ENCODE measurements at places on chromosomes 4 and X. TPM values are rescaled to one million over a fixed set of nuclear protein-coding genes. Genes with fewer than 3 reads are reported as not detected.
A peak's percentile ranks its signal among the peaks of the same experiment; 100 is the strongest.

DNA sequence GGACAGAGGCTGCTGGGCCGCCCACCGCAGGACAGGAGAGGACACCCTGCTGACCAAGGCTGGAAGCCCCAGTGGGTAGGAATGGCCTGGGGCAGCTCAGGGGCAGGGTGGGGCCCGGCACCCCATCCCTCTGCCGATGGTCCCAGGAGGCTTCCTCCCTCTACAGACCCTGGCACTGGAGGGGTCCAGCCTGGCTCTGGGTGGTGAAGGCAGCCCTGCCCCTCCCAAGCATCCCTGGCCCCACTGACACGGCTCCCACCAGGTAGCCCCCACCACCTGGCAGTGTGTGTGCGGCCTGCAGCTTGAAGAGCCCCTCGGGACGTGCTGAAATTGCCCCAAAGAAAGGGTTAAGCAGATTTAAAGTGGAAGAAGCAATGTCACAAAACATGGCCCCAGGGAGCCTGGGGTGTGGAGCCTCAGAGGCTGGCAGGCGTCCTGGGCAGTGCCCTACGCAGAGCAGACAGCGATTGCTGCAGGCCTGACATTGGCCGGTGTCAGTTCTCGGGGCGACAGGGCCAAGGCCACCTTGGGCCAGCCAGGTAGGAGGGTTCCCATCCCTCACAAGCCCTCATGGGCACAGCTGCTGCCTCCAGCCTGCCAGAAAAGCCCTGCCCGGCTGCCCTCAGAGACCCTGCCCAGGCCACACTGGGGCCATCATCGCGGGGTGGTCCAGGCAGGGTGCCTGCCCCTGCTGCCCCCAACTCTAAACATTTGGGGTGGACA, 80.5 kb downstream of the FAM53A start:
- peaks cover 18% of the 10 kb centered on the region for H3K4me1 ChIP-seq
- H3K4me3 ChIP-seq, result no peak overlapping the region
- DNase-seq, result no peak
- no peaks in the 10 kb centered on the region for H3K27me3 ChIP-seq
- H3K27ac ChIP-seq, result no peak overlapping the region
- H3K36me3 ChIP-seq, result no peaks in the 10 kb centered on the region

GRCh38 chrX:39753293-39753996, 344.3 kb downstream of the BCOR start:
- H3K4me1 ChIP-seq, result peaks cover 2% of the 10 kb centered on the region
- no peaks in the 10 kb centered on the region for H3K27me3 ChIP-seq

DNA sequence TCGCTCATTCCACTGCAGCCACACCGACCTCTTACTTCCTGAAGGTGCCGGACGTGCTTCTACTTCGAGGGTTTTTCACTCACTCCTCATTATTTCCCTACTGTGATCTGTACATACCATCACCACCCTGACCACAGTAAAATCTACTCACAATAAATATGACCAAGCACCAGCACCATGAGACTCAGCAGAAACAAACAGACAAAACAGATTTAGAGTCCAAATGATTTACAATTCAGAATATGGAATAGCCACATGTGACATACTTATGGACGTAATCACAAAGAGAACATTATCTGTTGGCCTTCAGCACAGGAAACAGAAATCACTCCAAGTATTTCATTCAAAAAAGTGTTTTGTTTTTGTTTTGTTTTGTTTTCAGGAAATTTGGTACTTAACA, 16.1 kb upstream of the KLB start:
- no peak overlapping the region for H3K4me3 ChIP-seq
- no peaks in the 10 kb centered on the region for H3K4me1 ChIP-seq
- DNase-seq, result no peak
- no peak overlapping the region for H3K27ac ChIP-seq
- peaks cover 3% of the 10 kb centered on the region for H3K27me3 ChIP-seq

DNA sequence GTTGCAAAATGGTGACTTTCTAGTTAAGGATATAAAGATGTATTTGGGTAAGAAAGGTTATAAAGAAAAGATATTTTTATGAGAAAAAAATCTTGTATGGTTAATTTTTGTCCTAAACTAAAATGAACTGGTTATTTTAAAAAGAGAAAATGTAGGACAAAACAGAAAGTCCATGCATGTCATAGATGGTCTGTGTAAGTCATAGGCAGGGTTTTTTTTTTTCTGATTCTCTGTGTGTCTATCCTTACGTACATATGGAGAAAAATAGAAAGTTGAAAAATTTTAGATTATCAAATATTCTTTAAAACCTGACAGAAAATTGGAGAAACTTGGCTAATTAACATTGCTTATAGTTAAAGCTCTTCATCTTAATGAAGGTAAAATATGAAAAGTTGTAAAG, 493.4 kb downstream of the IQCM start:
- no peak for DNase-seq
- no peaks in the 10 kb centered on the region for H3K36me3 ChIP-seq
- H3K27me3 ChIP-seq, result no peaks in the 10 kb centered on the region

- H3K4me1 ChIP-seq, result peaks cover 18% of the 10 kb centered on the region
- no peaks in the 10 kb centered on the region for H3K36me3 ChIP-seq
- H3K27me3 ChIP-seq, result peaks cover 37% of the 10 kb centered on the region
- H3K4me3 ChIP-seq, result peak within 1 kb of the TSS; percentile 57
- no peak within 1 kb of the TSS for H3K27ac ChIP-seq
Observed at GRCh38 chr4:47031011-47031678, at the start of gene GABRB1. Gene GABRB1, plus strand, starts transcription at chr4:47031567.

GRCh38 chrX:80663331-80663730, 146.3 kb downstream of the BRWD3 start:
- H3K4me3 ChIP-seq, result no peak overlapping the region
- no peak for DNase-seq
- H3K27ac ChIP-seq, result no peak overlapping the region
- peaks cover 4% of the 10 kb centered on the region for H3K36me3 ChIP-seq
- H3K4me1 ChIP-seq, result peaks cover 5% of the 10 kb centered on the region
- H3K27me3 ChIP-seq, result no peaks in the 10 kb centered on the region

- DNase-seq, result no peak
- no peak overlapping the region for H3K4me3 ChIP-seq
- H3K4me1 ChIP-seq, result no peaks in the 10 kb centered on the region
- no peaks in the 10 kb centered on the region for H3K36me3 ChIP-seq
Observed at GRCh38 chr4:30924495-30924894, 204.3 kb downstream of the PCDH7 start.

DNA sequence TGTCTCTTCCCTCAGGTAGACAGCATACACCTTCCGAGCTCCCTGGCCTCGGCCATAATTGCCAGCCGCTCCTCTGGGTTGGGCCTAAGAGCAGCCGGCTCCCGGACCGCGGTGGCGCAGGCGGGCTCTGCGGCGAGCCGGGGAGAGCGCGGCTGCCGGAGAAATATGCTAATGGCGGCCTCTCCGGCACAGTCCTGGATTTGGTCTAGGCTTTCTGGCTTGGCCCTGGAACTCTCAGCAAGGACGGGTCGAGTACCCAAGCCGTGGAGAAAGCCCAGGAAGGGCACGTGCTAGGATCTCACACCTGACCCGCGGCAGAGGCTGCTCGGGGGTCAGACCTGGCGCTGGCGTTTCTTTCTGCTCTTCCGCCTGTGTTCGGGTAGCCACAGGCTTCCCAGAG, 18.6 kb upstream of the ZIC3 start:
- no peaks in the 10 kb centered on the region for H3K36me3 ChIP-seq
- peaks cover 51% of the 10 kb centered on the region for H3K27me3 ChIP-seq
- DNase-seq, result no peak

- peaks cover 8% of the 10 kb centered on the region for H3K36me3 ChIP-seq
- peaks cover 22% of the 10 kb centered on the region for H3K4me1 ChIP-seq
- no peak overlapping the region for H3K27ac ChIP-seq
- DNase-seq, result no peak
- no peak overlapping the region for H3K4me3 ChIP-seq
Observed at GRCh38 chr4:173507471-173508385, 22.3 kb downstream of the HAND2 start.

DNA sequence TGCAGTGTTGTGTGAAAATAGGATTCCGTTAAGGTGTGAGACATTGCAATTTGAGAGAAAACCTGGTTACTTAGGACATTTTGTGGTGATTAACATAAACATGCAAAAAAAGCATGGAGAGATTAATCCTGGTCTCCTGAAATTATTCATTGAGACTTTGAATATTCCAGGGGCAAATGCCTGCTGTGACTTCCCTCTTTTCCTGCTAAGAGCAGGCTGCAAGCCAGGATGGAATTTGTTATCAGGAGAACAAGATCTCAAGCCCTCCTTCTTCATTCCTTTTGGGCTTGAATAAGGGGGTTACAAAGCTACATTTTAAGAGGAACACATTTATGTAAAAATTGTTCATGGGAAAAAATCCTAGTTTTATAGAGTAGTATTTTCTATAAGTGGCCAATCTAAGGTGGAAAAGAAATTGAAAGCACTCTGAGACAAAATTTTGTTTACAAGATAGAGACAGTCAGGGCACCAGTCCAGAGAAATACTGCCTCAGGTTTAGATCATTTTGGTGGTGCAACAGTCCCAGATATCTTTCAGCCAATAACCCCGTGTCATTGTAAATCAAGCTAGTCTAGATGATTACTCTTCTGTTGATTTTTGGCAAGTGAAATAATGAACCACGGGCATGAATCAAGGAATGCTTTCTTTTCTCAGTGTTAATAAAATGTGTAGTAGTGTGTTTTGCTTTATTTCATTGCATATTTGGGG, 1528.3 kb upstream of the AGA start:
- no peak for DNase-seq
- H3K27me3 ChIP-seq, result no peaks in the 10 kb centered on the region
- no peak overlapping the region for H3K27ac ChIP-seq
- no peaks in the 10 kb centered on the region for H3K4me1 ChIP-seq
- no peaks in the 10 kb centered on the region for H3K36me3 ChIP-seq

DNA sequence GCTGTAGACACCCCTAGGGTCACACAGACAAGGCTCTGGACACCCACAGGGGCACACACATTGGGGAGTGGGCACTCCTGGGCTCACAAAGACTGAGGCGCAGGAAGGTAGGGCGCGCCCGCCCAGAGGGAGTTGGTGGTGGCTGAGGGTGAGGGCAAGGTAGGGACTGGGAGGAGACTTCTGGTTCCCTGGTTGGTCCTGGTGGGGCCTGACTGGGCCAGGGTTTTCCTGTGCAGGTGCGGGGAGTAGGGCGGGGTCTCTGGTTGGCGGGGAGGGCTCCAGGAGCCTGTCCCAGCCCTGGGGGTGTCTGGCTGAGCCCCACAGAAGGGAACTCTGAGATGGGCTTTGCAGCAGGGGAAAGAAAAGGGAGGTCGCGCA, 6.7 kb upstream of the WAS start:
- no peaks in the 10 kb centered on the region for H3K27me3 ChIP-seq
- peak overlapping the region; percentile 84 for H3K27ac ChIP-seq
- H3K4me3 ChIP-seq, result peak overlapping the region; percentile 90
- no peak for DNase-seq
- peaks cover 34% of the 10 kb centered on the region for H3K4me1 ChIP-seq

- H3K4me1 ChIP-seq, result no peaks in the 10 kb centered on the region
- DNase-seq, result no peak
- no peaks in the 10 kb centered on the region for H3K27me3 ChIP-seq
- no peak overlapping the region for H3K27ac ChIP-seq
- H3K4me3 ChIP-seq, result no peak overlapping the region
- H3K36me3 ChIP-seq, result no peaks in the 10 kb centered on the region
Observed at GRCh38 chr4:141497627-141498026, 138.8 kb upstream of the IL15 start.

GRCh38 chr4:84691800-84692199, 108.9 kb downstream of the CDS1 start:
- no peaks in the 10 kb centered on the region for H3K36me3 ChIP-seq
- H3K4me1 ChIP-seq, result peaks cover 15% of the 10 kb centered on the region
- H3K27me3 ChIP-seq, result no peaks in the 10 kb centered on the region
- H3K27ac ChIP-seq, result no peak overlapping the region
- no peak for DNase-seq

DNA sequence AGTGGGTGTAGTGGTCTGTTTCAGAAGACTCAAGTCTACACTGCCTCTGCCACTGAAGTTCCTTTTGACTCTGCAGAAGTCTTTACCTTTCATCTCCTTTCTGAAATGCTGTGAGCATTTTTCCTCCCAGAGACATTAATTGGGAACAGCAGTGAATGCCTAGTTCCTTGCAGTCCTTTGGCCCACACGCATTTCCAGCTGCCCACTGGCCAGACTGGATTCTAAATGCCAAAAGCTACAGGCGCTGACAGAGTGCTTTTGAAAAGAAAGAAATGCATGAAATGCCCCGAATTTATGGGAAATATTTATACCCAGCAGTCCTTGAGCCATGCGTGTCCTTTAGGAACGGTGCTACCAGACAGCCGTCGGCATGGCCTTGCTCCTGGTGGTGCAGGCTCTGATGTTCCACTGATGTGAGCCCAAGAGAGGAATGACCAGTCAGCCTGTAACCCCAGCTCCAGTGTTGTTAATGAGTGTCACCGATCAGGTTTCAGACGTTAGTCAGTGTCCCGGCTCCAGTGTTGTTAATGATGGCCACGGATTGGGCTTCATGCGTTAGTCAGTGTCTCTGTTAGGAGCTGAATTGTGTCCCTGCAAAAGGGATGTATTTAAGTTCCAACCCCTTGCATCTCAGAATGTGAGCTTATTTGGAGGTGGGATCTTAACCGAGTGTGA, 132.6 kb downstream of the TBL1X start:
- no peak for DNase-seq
- H3K27ac ChIP-seq, result no peak overlapping the region
- no peaks in the 10 kb centered on the region for H3K36me3 ChIP-seq
- H3K4me1 ChIP-seq, result no peaks in the 10 kb centered on the region

DNA sequence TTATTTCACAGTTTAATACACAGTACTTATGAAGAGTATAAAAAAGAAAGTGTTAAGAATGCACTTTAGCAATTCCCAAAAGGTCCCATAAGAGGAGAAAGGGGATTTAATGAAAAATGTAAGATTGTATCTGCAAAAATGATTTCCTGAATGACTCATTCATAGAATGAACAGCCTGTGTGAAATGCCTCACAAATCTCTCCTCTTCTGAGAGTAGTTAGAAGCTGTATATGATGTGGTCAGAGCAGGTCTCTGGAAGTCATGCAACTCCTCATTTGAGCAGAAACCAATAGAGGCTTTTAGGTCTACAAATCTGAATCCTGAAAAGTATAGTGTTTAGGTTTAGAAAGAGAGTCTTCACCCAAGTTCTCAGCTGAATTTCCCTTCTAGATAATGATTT, 381.3 kb upstream of the INTU start:
- H3K27me3 ChIP-seq, result no peaks in the 10 kb centered on the region
- DNase-seq, result no peak
- H3K4me3 ChIP-seq, result no peak overlapping the region
- no peaks in the 10 kb centered on the region for H3K36me3 ChIP-seq

DNA sequence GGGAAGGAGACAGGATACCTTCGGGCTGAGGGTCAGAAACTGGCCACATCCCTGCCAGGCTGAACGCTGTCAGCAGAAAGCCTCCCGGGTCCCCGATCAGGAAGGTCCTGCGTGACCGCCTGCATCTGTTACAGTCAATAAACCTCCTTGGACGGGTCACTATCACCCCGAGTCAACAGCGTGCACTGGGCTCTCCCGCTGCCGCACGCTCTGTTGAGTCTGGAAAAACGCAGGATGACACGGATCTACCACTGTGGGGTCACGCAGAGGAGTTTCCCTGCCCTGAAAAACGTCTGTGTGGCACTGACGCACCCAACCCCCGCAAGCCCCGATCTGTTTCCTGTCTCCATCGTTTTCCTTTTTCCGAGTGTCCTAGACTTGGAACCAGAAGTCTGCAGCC, 12.1 kb downstream of the PPP2R3B start:
- H3K27ac ChIP-seq, result no peak overlapping the region
- peaks cover 27% of the 10 kb centered on the region for H3K4me1 ChIP-seq
- no peaks in the 10 kb centered on the region for H3K36me3 ChIP-seq
- H3K4me3 ChIP-seq, result peak overlapping the region; percentile 43
- peaks cover 44% of the 10 kb centered on the region for H3K27me3 ChIP-seq

NUP62CL gene
- 2.3 TPM for total RNA-seq

PRKG2 gene
- 0.60 TPM for total RNA-seq

XK gene
- total RNA-seq, result not detected

CENPVL1 gene
- total RNA-seq, result not detected

TCP11X2 gene
- not detected for total RNA-seq

TGIF2LX gene
- total RNA-seq, result not detected

ATP1B4 gene
- total RNA-seq, result not detected

P2RY4 gene
- 0.15 TPM for total RNA-seq

NOA1 gene
- 22.1 TPM for total RNA-seq

GYPE gene
- total RNA-seq, result 0.50 TPM

HS6ST2 gene
- 0.38 TPM for total RNA-seq

TSR2 gene
- total RNA-seq, result 26.2 TPM

All from activated CD4-positive, alpha-beta memory T cell treated with anti-CD3 and anti-CD28 coated beads, Interleukin-2, amount 10 ng/mL, durations not matched to agents 7 days and 5 days (primary cell).